GOT3 (cell line): ENCODE measurements at places on chromosomes 7 and 10.

GRCh38 chr10:74903491-74903890 is 77.1 kb downstream of the KAT6B start:
- no peak for DNase-seq

GRCh38 chr10:116553378-116553980 is 7.7 kb downstream of the PNLIP start:
- no peak for DNase-seq

DNA sequence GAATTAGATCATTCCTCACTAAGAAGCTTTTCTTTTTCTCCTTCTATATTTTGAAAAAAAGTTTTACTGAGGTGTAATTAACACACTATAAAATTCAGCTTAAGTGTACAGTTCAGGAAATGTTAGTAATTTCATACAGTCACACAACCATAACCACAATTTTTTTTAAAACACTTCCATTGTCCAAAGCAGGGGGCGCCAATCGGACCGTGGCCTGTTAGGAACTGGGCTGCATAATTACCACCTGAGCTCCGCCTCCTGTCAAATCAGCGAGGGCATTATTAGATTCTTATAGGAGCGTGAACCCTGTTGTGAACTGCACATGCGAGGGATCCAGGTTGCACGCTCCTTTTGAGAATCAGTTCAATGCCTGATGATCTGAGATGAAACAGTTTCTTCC is 427.1 kb downstream of the TFEC start:
- no peak for DNase-seq

DNA sequence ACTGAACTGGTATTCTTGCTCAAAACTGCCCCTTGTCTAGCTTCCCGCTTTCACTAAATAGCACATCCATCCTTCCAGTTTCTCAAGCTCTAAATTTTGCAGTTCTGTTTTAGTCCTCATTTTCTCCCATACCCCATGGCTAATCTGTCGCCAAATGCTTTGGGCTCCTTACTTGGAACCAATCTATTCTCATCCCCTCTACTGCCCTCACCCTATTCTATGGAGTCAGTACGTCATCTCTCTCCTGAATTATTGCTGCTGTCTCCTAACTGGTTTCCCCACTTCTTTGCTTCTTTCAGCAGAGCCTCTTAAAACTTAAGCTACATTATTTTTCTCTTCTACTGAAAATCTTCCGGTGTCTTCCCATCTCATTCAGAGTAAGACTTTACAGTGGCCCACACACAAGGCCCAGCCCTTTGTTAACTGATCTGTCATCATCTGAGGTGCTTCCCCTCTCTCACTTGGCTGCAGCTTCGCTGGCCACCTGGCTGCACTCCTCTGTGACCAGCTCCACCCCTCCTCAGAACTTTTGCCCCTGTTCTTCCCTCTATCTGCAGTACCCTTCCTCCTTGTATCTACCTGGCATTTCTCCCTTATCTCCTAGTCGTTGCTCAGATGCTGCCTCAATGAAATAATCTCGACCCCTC is 9.9 kb downstream of the STARD3NL start:
- no peak for DNase-seq
